Right ventricle myocardium superior (tissue), 1 donor: ENCODE measurements at places on chromosomes 3 and 15. TPM values are rescaled to one million over a fixed set of nuclear protein-coding genes. Genes with fewer than 3 reads are reported as not detected.
A peak's percentile ranks its signal among the peaks of the same experiment; 100 is the strongest.

SNX22 gene
- 4.2 TPM for total RNA-seq

SCAMP5 gene
- 1.2 TPM for total RNA-seq

DNA sequence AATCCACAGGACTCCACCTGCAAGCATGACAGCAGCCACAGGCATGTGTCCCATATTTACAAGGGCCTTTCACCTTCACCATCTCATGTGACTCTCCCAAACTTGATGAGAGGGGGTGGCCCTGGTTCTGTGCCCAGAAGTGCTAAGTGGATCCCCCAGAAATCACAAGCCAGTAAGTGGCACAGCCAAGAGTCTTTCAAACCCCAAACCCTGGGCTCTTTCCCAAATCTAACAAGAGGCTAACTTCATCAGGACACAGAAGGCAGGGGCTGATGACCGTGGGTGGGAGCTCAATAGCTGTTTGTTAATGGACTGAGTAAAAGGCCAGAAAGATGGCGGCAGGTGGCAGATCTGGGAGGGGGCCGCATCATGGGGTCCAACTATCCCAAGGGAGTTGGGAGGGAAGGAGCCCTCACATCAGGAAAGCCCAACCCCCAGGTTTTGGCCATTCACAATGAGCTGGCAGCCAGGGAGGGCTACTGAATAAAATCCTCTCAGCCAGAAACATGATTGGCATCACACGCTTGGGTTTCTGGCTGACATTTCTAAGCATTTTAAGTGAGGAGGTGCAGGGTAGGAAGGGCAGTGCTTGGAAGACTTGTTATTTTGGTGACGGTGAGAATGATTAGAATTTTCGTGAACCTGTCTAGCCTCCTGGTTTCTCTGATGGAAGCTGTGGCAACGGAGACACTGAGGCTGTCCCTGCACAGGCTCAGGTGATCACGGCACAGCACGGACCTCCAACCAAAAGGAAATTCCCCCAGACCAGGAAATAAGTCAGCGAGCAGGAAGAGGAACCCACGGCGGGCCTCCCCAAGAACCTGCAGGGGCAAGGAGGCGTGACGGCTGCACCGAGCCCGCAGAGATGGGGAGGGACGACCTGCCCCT lies 109.3 kb downstream of the OXNAD1 start:
- no peak for DNase-seq

- DNase-seq: no peak
Measured at GRCh38 chr3:193594946-193595689, 2.1 kb downstream of the OPA1 start.

GRCh38 chr3:54891540-54891897 lies 36.3 kb downstream of the LRTM1 start:
- DNase-seq: peak; percentile 83

DNA sequence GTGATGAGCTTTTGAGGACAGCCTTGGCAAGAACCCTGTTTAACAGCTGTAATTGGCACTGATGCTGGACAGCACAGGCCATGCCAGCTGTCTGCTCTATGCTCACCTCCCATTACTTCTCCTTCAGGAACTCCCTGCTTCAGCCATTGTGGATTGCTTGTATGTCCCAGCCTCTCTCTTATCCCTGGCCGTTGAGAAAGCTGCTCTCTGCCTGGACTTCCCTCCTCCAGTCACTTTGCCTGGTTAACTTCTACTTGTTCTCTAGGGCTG lies 444.5 kb downstream of the EPHB1 start:
- no peak for DNase-seq

- no peak for DNase-seq
Measured at GRCh38 chr15:77656294-77656693, 23.6 kb upstream of the LINGO1 start.

DNA sequence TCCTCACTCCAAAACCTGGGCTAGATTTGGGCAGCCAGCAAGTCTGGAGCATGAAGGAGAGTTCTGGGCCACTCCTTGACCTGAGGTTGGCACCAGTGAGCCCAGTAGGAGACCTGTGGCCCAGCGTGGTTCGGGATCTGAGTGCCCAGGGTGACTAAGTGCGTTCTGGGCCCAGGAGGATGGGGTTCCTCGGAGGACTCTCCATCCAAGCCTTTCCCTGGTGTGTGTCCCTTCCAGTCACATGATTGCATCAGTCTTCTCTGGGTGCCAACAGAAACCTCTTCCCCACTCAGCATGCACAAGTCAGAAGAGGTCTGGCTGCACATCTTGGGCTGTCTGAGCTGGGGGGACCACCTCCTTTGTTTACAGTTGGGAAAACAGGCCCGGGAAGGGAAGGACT lies 14.9 kb downstream of the TMEM43 start:
- DNase-seq: no peak
